ENCODE measurements at places on chromosomes 2 and 18.
A peak's percentile ranks its signal among the peaks of the same experiment; 100 is the strongest.

GRCh38 chr2:233358947-233359346 lies 4.7 kb downstream of the DGKD start:
- DNase-seq = no peak

DNA sequence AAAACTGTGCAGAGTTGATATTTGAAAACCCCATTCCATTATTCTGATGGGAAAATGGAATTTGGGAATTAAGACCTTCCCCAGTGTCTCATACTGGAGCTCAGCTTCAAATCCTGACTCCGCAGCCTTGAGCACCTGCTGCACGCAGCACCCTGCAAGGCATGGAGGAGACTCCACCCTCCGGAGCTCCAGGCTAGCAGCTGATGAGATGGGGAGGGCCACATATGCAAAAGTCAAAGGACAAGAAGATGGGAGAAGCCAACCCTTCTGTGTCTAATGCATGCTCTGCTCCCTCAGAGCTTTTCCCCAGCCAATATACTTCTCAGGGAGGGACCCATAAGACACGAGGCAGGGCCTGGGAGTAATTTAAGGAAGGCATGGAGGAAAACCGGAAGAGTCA lies 34.7 kb upstream of the TRIB2 start:
- DNase-seq = no peak

GRCh38 chr2:44335806-44336538 lies 25.3 kb downstream of the PREPL start:
- no peak for DNase-seq

DNA sequence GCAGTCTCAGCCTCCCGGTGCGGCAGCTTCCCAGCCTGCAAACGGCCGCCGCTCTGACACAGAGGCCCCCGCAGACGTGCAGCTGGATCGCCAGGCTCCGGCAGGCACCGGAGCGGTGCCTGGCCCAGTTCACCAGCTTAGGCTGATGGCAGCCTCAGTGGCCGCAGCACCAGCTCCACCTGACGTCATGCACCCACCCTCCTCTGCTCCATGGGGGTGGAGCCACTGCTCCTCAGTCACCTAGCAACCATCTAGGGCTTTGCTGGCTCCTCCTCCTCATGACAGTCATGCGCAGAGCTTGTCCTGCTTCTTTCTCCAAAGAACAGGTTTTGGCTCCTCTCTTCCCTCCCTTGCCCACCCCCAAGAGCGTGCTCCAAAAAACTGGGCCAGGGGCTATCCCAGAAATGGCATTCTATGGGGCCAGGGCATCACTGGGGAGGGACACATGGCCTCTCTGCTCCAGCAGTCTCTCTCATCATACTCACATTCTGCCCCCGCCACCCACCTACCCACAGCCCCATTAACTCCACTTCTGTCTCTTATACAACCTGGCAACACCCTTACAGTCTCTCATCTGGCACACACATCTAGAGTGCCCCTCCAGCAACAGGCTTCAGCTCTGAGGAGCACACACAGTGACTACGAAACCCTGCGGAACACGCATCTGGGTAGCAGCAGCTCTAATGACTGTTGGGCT lies 5.5 kb downstream of the DCTN1 start:
- DNase-seq = no peak

- no peak for DNase-seq
These were observed 63.5 kb downstream of the MCFD2 start for GRCh38 chr2:46852124-46852523.

- no peak for DNase-seq
These were observed 13.2 kb downstream of the BIN1 start for GRCh38 chr2:127093648-127094210.

DNA sequence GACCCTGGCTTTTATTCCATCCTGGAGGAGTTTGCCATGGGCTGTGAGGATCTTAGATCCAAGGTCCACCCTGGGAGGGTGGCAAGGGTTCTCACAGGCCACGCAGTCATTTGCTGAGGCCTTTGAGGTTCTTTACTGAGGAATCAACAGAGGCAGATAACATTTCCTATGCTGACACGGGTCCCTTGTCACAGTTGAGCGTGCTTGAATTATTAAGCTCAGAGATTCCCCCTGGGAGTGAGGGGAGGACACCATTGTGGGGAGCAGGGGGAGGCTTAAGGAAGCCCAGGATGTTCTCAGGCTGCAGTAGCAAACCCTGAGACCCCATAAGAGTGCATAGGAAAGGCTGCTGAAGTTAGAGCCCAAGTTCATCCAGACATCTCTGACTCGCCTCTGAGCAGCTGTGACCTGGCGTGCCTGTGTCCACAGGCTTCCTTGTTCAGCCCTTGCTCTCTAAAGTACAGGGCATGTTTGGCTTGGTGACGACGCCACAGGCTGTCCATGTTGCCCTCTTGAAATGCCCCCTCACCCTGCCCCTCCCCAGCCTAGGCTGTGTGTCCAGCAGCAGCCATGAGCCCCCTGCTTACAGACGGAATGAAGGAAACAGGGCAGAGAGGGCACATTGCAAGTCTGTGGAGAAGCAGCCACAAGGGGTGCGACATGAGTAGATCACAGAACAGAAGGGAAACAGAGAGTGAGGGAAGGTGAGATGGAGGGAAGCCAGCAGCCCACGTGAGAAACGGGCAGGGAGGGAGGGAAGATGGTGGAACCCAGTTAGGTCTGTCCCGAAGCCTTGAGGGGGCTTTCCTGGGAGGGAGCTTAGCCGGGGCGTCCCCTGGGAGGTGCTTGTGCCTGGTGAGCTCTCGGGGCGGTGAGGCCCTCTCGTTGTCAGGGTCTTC lies 34.0 kb downstream of the NAPG start:
- DNase-seq = no peak

- no peak for DNase-seq
These were observed 99.8 kb downstream of the AKAIN1 start for GRCh38 chr18:5097116-5097703.

DNA sequence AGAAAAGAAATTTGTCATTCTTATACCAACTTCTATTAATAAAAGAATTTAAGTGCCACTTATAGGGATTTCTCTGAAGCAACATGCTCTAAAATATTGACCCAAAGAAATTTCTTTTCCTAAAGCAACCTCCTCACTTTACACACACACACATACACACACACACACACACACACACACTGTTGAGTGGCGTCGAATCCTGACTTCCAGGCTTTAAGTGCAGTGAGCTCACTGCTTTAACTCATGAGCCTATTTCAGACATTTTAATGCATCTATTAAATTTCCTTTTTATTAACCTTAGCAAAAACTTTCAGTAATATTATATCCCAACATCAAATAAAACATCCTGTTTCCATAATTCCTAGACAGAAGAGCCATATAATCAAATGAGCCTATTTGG lies 229.1 kb upstream of the ACVR2A start:
- no peak for DNase-seq

GRCh38 chr2:215888680-215889079 lies 124.7 kb downstream of the MREG start:
- no peak for DNase-seq

DNA sequence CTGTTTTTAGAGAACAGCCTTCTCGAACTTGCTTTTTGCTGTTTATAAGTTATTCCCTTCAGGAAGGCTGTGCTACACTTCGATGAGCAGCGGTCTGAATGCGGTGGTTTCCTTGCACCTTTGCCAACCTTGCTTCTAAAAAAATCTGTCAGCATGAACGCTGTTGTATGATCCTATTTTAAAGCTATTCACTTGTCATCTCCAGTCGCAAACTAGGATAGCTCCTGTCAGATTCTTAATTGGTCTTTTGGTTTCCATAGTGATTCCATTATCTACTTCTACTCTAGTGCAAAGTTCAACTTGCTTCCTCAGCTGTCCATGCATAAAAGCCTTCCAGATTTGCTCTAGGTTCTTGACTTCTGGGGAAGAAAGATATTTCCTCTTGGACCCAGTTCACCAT lies 76.3 kb upstream of the GALNT3 start:
- no peak for DNase-seq

DNA sequence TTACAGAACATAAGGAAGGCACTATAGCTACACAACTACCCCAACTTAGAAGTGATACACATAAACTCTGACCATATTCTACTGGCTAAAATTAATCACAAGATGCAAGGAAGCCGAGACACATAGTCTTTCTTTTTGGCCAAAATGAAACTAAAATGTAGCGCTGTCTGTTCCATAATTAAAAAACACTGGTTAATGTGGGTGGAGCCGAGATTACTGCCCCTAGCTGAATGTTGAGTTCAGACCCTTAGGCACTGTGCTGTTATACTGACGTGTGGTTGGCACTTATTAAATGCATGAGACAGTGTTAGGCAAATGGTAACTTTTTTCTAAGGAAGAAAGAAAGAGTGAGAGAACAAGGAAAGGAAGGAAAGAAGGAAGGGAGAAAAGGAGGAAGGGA lies 254.6 kb upstream of the RND3 start:
- DNase-seq = no peak

GRCh38 chr2:96957244-96957643 lies 29.1 kb downstream of the FAM178B start:
- no peak for DNase-seq

- DNase-seq = no peak
These were observed 27.4 kb downstream of the MARCHF4 start for GRCh38 chr2:216344950-216345300.

- DNase-seq = no peak
These were observed 94.9 kb downstream of the NFATC1 start for GRCh38 chr18:79490626-79491041.

GRCh38 chr2:219907011-219907365 lies 279.6 kb downstream of the SLC4A3 start:
- no peak for DNase-seq

- DNase-seq = no peak
These were observed 137.2 kb downstream of the BCL2 start for GRCh38 chr18:63182310-63182772.

- DNase-seq = no peak
These were observed 159.7 kb upstream of the CCDC195 start for GRCh38 chr2:224875841-224876240.

GRCh38 chr18:23596183-23596582 lies 9.9 kb upstream of the NPC1 start:
- DNase-seq = no peak

GRCh38 chr2:59021786-59022185 lies 780.7 kb upstream of the FANCL start:
- DNase-seq = no peak

DNA sequence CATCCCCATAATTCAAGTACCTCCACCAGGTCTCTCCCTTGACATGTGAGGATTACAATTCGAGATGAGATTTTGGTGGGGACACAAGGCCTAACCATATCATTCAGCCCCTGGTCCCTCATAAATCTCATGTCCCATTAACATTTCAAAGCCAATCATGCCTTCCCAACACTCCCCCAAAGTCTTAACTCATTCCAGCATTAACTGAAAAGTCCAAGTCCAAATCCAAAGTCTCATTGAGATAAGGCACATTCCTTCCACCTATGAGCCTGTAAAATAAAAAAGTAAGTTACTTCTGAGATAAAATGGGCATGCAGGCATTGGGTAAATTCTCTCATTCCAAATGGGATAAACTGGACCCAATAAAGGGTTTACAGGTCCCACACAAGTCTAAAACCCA lies 849.7 kb downstream of the BCL11A start:
- DNase-seq = no peak

- DNase-seq = no peak
These were observed 22.0 kb upstream of the PTH2R start for GRCh38 chr2:208384637-208385036.

DNA sequence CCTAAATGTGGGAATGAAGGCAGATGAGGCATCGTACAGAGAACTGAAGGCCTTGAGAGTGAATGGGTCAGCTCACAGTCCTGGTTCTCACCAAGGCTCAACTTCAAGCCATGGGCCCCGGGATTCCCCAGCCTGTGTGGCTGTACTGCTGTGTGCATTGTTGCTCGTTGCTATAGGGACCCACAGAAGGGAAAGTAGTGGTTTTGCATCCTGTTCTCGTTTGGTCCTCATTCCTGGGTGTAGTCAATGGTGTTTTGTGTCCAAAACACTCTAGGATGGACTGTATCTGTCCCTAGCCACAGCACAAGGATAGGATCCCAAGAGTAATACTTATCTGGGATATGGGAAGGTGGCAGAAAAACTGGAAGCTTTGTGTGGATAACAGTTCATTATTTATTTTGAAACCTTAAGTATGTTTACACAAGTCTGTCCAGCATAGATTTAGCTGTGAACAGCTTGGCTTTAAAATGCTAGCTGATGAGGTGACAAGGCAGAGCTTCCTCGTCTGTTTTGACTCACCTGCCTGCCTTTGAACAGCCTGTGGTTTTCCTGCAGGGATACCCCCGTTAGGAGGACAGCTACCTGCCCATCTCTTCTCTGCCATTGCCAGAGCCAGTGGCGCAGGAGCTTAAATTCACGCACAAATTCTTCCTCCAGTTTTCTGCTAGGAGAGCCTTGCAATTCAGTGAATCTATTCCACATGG lies 85.0 kb downstream of the WDSUB1 start:
- peak; percentile 20 for DNase-seq

DNA sequence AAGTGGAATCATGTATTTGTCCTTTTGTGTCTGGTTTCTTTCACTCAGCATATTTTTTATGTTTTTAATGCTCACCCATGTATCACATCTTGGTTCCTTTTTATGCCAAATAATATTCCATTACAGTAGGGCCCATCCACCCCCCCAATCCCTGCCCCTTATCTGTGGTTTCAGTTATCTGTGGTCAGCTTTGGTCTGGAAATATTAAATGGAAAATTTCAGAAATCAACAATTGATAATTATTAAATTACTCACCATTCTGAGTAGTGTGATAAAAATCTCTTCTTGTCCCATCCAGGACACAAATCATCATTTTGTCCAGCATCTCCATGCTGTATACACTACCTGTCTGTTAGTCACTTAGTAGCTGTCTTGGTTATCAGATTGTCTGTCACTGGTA lies 66.7 kb downstream of the BIRC6 start:
- DNase-seq = no peak

- DNase-seq = peak; percentile 38
These were observed 69.9 kb downstream of the ODC1 start for GRCh38 chr2:10378189-10378588.

DNA sequence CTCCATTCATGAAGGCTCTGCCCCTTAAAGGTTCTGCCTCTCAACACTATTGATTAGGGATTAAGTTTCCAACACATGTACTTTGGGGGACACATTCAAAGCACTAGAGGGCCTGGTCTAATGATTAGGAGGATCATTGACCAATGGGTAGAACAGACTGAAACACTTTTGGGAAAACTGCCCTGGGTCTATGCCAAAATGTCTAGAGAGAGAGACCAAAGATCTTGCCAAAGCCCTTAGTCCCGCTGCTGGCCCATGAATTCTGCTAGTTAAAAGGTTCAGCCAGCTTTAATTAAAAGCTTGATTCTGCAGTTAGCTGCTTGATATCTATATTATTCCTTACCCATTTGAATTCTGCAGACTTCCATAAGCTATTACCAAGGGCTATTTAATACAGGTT lies 613.2 kb downstream of the SLC4A3 start:
- DNase-seq = no peak

All from CD8-positive, alpha-beta T cell (primary cell).